Endothelial cell (in vitro differentiated cells): ENCODE measurements at places on chromosomes 5 and 9.

- DNase-seq = no peak
Observed at GRCh38 chr5:76990899-76991459, 38.1 kb downstream of the CRHBP start.

DNA sequence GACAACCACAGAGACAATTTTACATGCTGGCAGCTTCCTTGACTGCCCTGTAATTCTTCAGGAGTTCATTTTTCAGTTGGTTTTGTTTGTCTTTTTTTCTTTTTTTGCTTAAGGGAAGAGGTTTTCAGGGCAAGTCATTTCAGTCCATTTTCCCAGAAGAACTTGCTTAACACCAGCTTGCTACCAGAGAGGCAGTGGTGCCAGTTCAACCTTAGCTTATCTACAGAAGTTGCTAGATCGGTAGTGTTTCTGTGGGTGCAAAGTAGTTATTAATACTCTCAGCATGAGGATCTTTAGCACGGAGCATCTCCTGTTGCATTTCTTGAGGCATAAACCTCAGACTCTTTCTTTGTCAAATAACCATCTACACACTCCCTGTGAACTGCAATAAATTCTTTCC is 1.1 kb downstream of the SPEF2 start:
- DNase-seq = no peak

DNA sequence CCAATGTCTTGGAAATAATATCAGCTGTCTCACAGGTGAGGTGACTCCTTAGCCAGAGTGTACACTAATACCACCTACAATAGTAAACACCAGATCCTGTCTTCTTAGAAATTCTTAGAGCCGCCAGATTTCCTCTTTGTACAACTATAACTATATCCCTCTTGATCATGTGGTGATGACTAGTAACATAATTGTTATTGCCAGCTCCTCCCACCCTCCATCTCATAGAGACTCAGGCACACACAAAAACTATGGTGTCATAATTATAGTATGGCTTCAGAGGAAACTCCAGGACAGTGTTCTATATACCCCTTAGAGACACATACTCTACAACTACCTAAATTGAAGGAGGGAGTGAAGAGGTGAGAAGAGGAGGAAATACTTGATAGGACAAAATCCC is 33.1 kb downstream of the PGGT1B start:
- no peak for DNase-seq

- no peak for DNase-seq
Observed at GRCh38 chr9:91771027-91771426, 179.0 kb downstream of the ROR2 start.

DNA sequence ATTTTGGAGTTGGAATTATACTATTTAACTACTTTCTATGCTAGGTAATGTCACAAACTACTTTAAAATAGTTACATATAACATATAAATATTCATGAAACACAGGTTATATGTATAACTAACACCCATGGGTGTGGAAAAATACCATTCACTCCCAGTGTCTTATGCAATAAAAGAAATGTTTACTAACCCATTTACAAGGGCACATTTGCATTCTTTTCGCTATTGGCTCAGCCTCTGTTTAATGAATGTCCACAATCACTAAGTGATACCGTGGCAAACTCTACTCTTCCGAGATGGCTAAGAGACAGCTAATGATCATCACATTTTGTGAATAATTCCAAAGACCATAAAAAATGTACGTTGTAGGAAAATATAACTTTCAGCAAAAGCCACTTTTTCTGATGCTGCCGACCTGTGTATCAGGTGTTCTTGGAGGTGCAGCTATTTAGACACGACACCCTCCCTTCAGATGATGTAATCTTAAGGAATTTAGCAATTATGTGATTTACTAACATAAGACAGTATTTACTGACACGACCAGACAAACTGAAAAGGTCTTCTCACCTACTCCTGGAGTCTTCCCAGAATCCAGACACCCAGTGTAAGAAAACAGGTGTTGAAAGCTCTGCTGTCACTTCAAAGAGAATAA is 121.7 kb upstream of the FAM120A start:
- DNase-seq = no peak

DNA sequence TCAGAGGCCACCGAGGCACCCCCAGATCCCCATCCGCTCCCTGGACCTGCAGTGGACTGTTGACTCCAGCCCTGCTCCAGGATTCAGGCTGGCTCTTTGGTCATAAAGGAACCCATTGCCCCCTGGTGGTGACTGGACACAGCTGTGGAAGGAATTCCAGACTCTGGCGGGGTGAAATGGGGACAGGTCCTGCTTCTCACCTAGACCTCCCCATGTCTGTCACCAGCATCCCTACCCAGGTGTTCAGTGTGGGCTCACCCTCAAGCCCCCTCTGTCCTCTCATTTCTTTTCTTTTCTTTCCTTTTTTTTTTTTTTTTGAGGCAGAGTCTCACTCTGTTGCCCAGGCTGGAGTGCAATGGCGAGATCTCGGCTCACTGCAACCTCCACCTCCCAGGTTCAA is 25.5 kb upstream of the STXBP1 start:
- DNase-seq = peak; percentile 80

DNA sequence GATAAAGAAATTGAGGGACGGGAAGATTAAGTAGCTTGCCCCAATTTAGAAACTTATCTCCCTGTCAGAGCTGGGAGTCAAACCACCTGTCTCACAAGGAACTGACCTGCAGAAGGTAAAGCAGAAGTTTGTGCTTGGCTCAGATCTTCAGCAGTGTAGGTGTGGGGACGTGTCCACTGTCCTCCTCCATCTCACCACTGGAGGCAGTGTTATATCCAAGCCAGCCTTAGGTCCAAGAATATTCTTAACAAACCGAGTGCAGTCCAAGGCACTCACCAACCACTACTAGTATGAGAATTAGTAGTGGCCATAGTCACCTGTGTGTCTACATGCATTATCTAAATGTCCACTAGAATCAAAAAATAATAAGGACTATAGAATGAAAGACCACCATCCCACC is 86.3 kb upstream of the IRX1 start:
- no peak for DNase-seq

- DNase-seq = peak; percentile 65
Observed at GRCh38 chr5:171162596-171162995, 146.5 kb upstream of the TLX3 start.

DNA sequence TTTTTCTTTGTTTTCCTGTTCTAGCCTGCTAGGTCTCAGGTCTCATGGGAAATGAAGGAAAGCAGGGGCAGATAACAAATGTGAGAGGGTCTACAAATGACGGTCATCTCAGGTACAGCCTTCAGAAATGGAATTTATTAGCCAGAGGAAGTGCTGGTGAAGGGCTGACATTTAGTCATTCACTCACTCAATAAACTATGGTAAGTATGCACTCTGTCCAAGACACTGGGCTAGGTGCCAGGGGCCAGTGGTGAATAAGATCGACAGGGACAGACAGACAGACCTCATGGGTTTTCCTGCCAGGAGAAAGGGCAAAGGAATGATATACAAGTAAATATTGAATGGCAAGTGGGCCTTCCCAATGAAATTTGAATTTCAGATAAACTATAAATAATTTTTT is 6.3 kb downstream of the PDE6A start:
- DNase-seq = no peak

GRCh38 chr5:76874088-76874581 is 24.3 kb downstream of the S100Z start:
- no peak for DNase-seq

DNA sequence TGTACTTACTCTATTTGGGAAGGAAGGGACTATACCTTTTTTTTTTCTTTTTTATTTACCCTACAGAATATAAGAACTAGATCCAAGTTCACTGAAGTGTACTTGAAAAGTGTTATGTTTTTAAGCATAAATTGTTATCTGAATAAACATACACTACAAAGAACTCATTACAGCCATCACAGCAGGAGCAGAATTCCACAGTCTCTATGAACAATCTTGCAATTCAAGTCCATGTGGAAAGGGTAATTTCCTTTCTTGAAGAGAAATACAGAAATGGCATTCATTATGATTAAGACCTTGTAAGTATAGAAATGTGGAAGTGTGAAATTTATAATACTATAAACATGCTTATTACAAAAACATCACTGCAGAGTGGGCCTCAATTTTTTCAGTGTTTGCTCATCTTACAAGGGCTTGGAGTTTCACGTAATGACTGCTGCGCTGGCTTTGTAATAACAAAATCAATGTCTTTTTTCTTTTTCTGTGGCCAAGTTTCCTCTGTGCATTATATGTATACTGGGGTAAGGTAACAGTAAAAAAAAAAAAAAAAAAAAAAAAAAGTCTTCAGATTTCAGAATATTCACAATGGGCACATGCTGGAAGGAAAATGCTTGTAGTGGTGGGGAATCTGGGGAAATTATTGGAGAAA is 77.0 kb upstream of the GNA14 start:
- DNase-seq = no peak

DNA sequence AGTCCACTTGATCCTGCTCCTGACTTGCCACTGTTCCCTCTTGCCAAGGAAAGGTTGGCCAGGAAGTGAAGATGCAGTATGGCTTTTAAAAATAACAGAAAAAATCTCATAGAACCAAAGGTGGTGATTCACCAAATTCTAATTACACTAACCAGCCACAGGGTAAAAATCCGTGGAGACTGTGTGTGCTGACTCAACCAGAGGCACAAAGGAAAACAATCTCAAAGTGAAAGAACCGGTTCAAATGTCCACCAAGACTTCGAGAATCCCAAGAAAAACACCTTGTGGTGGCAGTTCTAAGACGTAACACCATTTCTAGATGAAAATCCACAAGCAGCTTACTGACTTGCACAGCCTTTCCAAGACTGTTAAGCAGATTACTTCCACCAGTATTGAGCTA is 279.1 kb downstream of the TLE1 start:
- DNase-seq = no peak

DNA sequence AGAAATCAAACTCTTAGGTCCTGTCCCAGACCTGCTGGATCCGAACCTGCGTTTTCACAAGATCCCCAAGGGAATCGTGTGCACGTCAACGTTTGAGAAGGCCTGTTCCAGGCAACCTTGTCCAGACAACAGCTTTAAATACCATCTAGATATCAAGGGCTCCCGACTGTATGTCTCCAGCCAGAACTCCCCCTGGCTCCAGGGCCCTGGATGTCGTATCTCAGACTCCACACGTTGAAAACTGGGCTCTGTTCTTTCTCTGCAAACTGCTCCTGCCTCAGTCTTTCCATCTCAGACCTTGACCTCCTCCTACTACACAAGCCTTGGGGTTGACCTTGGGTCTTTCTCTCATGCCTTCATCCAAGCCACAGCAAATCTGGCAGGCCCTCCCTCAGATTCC is 5.8 kb upstream of the ENG start:
- DNase-seq = no peak

- DNase-seq = no peak
Observed at GRCh38 chr5:150021491-150022157, 21.1 kb downstream of the HMGXB3 start.

DNA sequence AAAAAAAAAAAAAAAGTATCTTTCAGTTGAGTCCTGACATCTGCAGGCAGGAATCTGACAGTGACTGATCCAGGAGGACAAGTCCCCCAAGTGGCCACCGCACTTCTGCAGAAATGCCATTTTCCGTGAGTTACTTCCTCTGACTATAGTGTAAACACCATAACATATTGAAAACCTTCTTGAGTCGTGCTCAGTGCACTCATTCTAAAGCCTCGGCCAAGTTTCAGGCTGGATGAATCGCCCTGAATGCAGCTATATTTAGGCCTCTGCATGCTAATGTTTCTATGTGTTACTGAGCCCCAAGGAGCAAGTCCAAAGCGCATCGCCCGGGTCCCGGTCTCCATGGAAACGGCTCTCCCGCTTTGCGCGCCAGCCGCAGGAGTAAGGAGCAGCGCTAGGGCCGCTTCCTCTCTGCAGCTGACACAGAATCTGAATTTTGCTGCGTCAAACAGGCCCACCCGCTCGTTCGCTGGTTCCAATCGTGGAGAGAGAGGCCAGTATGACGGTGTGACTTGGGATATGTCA is 335.4 kb downstream of the MSX2 start:
- peak; percentile 77 for DNase-seq

DNA sequence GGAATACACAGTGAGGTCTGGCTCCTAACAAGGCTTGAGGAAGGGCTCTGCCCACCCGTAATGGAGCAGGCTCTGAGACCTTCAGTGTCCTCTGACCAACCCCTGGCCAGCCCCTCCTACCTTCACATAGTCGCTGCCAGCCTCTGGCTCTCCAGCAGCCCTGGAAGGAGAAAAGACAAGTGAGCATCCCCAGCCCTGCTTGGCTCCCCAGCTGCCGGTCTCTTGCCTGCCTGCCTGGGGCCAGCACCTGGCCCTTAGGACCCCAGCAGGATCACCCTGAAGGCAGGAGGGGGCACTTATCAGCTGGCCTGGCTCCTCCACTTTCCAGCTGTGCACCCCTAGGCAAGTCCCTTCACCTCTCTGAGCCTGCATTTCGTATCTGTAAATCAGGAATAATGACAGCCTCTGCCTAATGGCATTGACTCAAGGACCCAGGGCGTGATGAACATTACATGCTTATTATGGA is 16.9 kb downstream of the SH2D3C start:
- no peak for DNase-seq

DNA sequence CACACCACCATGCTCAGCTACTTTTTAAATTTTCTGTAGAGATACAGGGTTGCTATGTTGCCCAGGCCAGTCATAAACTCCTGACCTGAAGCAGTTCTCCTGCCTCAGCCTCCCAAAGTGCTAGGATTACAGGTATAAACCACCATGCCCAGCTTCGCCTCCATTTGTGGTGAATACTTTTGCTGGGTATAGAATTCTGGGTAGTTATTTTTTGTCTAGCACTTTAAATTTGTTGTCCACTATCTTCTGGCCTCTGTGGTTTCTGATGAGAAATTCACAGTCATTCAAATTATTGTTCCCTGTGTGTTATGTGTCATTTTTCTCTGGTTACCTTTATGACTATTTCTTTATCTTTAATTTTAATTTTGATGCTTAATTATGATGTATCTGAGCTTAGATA is 57.7 kb upstream of the EXOC3 start:
- DNase-seq = no peak

DNA sequence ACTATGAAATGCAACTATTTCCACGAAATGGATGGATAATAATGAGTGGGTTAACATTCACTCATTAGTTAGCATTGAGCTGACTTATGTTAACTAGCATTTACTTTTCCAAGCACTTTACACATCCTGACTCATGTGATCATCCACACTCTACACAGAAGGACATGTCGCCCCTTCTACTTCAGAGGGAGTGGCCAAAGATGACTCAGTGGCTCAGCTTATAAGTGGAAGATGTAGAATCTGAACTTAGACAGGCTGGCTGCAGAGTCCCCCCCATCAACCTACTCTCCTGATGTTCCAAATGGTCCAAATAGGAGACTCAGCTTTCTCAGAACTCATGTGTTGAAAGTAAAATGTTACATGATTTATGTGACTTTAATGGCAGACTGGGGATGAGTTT is 146.0 kb downstream of the ADCY2 start:
- DNase-seq = no peak

- DNase-seq = no peak
Observed at GRCh38 chr9:136533775-136534157, 12.1 kb downstream of the NOTCH1 start.

DNA sequence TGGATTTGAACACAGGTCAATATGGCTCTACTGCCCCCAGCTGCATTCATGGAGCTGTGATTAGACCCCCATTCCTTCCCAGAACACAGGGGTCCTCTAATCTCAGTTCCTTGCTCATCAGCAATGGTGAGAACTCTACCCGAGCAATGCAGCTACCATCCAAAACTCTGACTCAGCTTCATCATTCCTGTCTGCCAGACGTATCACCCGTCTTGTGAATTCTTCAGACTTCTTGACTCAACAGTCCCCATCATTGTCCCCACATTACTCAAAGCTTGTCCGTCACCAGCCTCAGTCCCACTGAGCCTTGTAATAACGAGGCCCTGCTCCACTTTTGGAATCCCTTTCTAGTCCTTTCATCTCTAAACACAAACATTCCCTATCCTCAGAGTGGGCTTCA is 36.3 kb upstream of the STX17 start:
- no peak for DNase-seq

- no peak for DNase-seq
Observed at GRCh38 chr9:133657120-133657661, 21.0 kb downstream of the DBH start.
